ENCODE measurements at places on chromosomes 1 and 21.

DNA sequence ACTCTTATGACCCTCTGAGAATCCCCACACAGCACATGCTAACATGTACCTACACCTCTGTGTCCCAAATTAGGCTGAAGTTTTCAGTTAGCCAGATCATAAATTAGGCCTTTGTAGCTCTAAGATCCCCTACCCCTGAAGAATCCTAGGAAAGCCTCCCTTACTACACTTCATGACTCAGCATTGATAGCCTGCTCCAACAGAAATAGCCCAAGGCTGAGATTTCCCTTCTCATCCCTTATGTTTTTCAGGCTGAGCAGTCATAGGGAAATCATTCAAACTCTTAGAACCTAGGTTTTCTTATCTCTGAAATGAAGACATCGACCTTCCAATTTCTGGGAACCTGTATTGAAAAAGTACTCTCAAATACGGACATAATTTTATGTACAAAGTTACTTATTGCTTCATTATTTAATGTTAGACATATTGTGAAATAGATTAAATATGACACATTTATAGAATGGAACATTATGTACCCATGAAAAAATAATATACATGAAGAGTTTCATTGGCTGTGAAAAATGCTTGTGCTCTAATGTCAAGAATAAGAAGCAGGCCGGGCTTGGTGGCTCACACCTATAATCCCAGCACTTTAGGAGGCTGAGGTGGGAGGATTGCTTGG, 122.4 kb upstream of the UBE2U start:
- no peak for DNase-seq

DNA sequence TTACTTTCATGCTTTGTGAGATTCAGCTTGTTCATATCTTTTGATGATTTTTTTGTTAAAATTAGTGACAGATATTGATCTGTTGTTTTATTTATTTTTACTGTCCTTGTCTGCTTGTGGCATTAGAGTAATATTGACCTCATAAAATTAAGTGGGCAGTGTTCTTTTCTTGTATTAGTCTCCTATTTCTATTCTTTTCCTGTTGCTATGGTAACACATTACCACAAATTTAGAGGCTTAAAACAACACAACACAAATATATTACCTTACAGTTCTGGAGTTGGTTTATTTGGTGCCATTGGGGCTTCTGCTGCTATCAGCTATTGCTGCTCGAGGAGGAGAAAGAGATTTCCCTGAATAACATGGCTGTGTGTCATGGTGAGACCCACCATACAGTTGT, 135.7 kb downstream of the C1orf94 start:
- DNase-seq = no peak

- DNase-seq = no peak
These were observed 621.9 kb downstream of the LRRIQ3 start for GRCh38 chr1:73576083-73576482.

GRCh38 chr1:169466259-169467230, 19.2 kb downstream of the SLC19A2 start:
- peak; percentile 19 for DNase-seq

DNA sequence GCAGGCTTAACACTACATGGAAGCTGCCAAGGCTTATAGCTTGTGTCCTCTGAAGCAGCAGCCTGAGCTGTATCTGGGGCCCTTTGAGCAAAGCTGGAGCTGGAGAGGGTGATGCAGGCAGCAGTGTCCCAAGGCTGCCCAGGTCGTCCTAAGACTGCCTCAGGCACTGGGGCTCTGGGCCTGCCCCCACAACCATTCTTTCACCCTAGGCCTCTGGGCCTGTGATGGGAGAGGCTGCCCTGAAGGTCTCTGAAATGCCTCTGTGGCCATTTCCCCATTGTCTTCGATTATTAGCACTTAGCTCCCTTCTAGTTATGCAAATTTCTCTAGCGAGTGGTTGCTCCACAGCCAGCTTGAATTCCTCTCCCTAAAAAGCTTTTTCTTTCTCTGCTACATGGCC, 142.0 kb downstream of the LRIG2 start:
- no peak for DNase-seq

- DNase-seq = peak; percentile 87
These were observed at the start of gene STPG1 for GRCh38 chr1:24413350-24414163. Gene STPG1 (minus strand): TSS chr1:24413782. CDS start chr1:24401388, 12,394 bp downstream.

DNA sequence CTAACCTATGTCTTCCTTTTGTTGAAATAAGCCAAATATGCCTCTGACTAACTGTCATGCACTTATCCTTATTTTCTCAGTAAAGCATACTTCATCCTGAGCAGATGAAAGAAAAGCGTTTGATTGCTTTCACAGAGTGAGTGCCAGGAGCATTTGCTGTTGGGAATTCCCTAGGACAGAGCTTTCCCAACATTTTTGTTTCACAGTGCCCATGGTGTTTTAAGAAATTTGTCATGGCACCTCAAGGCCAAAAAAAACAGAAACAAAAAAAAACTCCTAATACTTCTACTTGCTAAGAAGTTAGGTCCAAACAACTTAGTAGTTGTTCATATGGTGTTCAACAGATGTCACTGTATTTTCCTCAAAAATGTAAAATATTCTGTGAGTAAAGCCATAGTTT, 120.8 kb upstream of the BMP8A start:
- DNase-seq = no peak

DNA sequence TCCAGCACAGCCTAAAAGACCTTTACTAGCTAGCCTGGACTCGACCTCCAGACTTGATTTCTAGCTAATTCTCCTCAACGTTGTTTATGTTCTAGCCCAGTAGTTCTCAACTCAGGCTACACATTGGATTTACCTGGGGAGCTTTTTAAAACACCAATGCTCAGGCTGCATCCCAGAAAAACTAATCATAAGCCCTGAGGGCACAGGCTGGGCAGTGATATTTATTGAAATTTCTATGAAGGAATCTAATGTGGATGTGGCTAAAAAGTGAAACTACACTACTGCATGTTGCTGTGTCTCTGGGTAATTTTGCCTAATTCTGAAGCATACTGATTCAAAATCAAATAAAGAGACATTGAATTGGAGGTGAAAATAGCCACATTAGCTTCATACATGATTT, 479.4 kb downstream of the KCNT2 start:
- no peak for DNase-seq

DNA sequence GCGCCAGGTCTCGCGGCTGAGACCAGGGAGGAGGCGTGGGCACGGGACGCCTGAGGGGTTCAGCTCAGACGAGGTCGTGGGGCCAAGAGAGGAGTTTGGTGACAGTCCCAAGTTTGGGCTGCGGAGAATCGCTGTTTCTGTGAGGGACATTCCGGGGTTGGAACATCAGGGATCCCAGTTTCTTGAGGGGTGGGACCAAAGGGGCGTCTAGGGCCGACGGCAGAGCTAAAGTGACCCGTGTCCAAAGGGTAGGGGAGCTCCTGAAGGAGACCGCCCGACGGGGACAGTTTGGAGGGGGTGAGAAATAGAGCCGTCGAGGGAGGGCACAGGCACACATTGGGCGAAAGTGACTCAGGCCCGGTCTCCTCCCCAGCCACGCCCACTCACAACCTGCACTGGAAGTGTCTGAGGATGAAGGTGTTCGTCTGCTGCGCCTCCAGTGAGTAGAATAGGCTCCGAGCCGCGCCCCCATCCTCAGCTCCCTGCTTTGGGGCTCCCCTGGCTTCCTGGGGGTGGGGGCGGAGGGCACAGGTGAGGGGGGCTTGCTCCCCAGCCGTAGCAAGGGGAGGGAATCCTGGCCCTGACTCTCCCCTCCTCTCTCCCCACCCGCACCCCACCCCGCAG, 7.0 kb downstream of the EFNA3 start:
- DNase-seq = no peak

GRCh38 chr21:42219606-42220137, 732 bp downstream of the ABCG1 start:
- no peak for DNase-seq

- no peak for DNase-seq
These were observed 35.0 kb upstream of the IL19 start for GRCh38 chr1:206735553-206736031.

- DNase-seq = no peak
These were observed 1.0 kb downstream of the TMEM61 start for GRCh38 chr1:54981466-54981865.

DNA sequence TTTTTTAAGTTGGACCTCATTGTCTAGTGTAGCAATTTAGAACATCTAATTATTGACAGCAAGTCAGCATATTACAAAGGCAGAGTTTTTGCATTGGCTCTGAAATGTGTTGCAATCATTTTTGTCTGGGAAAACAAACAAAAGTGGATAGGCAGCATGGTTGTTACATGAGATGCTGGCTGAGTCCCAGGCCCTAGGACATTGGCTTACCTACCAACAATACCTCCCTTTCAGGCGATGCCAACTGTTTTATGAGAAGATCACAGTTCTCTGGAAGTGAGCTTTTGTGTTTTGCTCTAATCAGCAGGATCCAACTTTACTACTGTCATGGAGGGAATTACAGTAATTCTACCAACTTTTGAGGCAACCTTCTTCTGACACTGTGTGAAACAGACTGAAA, 71.5 kb upstream of the CXADR start:
- peak; percentile 72 for DNase-seq

GRCh38 chr1:117537291-117537920, 68.4 kb upstream of the TENT5C start:
- no peak for DNase-seq

All from globus pallidus (tissue), 1 donor.